NCI-H446 (cell line): ENCODE measurements at places on chromosomes 16 and 17.

DNA sequence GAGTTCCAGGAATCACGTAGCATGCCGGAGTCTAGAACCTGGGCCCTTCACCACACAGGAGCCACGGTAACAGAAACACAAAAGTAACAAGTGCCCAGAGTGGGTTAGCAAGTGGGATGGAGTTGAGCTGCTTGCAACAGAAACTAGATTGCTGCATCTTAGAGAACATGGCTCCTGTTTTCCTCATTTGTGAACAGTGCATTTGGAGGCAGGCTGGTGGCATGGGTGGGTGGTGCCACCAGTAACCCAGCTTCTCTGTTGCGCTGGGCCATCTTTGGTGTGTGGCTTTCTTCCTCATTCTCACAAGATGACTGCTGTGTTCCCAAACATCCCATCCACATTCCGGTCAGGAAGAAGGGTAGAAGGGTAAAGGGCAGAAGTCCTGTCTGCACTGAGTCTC, 95.5 kb downstream of the KATNIP start:
- DNase-seq, result no peak

GRCh38 chr17:14091367-14091766, 22.1 kb downstream of the COX10 start:
- no peak for DNase-seq

DNA sequence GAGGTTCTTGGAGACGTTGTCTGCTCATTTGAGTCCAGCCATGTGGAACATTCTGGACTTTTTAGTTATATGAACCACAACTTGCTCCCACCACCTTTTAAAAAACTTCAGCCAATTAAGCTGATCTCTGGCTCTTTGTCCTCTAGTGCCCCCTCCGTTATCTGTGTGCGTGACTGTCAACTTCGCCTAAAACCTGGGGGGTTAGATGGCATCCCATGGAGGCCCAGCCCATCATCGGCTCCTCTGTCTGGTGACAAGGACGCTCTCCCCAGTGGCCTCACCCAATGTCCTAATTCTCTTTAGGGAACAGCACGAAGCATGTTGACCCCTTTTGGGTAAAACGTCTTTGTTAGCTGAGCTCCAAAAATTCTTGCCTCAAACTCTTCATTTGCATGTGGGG, 341.0 kb upstream of the TNRC6C start:
- no peak for DNase-seq

GRCh38 chr16:78505544-78506366, 406.3 kb downstream of the WWOX start:
- DNase-seq, result no peak

DNA sequence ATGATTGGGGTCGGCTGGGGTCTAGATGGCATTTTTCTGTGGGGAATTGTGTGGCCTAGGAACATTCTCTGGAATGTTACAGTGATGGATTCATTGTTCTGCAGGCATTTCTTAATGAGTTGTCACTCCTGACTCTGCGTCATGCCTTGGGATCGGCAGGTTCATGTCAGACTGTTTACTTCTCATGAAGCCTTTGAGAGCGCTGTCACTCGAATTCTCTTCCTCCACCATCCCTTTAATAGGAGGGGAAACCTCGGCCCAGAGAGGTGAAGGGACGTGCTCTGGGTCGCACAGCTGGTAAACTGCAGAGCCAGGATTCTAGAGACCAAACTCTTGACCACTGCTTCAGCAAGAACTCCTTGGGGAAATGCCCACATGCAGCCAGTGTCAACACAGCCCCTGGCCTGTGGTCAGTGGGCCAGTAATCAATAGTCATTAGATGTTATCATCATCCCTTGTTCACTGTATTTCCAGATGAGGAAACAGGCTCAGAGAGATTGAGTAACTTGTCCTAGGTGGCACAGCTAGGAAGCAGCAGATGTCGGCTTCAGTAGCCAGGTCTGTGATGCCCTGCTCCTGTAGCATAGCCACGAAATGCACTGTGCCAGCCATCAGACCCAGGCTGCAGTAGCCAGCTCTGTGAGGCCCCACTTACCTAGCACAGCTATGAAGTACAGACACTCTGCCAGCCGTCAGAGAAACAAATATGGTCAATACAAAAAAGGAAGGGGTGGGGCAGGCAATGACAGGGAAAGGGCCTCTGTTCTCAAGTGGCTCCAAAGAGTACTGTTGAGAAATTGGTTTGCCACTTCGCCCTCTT, 259.0 kb downstream of the CPPED1 start:
- no peak for DNase-seq

- DNase-seq, result no peak
Measured at GRCh38 chr17:47935961-47936360, 5.4 kb upstream of the PNPO start.
